ENCODE measurements at places on chromosomes 2 and 18. TPM values are rescaled to one million over a fixed set of nuclear protein-coding genes. Genes with fewer than 3 reads are reported as not detected.

- DNase-seq: no peak
Observed at GRCh38 chr18:65983750-65984149, 232.9 kb downstream of the CDH7 start.

GRCh38 chr2:96260387-96261260 is 5.2 kb downstream of the TMEM127 start:
- peak; percentile 82 for DNase-seq

DNA sequence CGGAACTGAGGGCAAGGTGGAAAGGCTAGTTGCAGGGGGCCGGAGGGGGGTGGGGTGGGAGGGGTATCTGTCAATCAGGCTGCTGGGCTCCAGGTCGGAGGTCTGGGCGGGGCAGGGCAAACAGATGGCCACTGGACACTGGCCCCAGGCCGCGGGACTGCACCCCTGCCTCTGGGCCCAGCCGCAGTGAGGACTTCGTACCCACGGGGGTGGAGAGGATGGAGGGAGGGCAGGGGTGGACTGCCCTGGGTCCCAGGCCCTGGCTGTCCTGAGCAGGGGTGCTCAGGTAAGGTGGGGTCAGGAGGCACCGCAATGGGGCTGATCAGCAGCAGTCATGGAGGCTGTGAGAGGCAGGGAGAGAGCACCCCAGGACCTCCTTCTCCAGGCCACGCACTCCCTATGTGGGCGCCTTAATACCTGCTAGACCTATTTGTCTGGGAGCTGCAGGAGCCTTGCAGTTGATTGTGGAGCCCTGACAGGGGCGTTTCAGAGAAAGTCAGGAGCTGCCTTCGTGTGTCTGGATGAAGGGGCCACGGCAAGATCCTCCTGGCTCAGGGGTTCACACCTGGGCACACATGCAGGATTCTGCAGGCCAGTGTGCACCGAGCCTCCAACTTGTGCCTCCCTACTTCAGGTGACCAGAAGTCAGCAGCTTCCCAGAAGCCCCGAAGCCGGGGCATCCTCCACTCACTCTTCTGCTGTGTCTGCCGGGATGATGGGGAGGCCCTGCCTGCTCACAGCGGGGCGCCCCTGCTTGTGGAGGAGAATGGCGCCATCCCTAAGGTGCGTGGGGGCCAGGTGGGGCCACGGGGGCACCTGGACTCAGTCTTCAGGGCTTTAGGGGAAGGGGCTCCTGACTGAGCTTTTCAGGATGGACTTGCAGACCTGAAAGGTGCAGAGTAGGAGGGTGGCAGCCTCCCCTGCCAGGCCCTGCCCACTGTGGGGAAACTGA is 1.5 kb downstream of the CTDSP1 start:
- peak; percentile 28 for DNase-seq

DNA sequence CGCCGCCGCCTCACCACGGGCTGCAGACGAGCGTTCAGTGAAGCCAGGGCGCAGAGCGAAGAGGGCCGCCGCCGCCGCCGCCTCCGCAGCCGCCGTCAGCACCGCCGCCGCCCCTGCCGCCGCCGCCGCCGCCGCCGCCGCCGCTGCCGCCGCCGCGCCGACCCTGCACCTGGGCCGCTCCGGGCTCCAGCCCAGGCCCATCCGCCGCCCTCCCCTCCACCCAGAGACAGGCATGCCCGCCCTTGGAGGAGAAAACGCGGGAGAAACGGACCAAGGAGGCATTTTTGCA is 3.0 kb downstream of the POU3F3 start:
- no peak for DNase-seq

- no peak for DNase-seq
Observed at GRCh38 chr2:146801886-146802285, 1042.9 kb upstream of the ACVR2A start.

GRCh38 chr2:20797096-20797495 is 25.8 kb downstream of the LDAH start:
- no peak for DNase-seq

- DNase-seq: no peak
Observed at GRCh38 chr18:37535968-37536367, 29.6 kb downstream of the CELF4 start.

DNA sequence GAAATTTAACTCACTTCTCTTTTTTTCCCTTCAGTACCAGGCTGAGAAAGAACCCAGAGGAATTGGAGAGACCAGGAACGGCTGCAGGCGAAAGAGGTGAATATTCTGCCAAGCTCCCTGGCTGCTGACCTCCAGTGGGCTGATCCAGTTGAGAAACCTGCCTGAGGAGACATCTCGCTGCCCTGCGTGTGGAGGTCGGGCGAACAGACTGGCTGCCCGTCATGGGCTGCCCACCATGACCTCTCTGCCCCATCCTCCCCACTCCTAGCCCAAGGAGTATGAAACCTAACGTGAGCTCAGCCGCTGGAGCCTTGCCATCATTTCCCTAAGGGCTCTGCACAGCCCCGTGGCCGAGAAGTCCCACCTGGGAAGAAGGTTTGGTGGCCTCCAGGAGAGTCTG is 148.8 kb upstream of the SALL3 start:
- no peak for DNase-seq

DNA sequence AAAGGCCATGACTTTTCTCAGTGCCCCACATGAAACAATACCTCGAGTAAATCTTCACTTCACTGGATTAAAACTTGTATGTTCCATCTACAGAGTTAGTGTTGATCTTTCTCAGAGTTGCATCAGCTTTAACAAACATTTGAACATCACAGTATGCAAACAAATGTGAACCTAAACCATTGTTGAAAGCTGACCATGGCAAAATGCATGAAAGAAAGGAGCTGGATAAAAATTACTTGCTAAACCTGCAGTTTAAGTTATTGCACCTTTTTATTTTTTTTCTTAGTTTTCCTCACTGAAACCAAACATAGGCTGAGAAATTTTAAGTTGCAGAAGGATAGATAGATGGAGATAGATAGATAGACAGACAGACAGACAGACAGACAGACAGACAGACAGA is 107.2 kb upstream of the UGP2 start:
- no peak for DNase-seq

DNA sequence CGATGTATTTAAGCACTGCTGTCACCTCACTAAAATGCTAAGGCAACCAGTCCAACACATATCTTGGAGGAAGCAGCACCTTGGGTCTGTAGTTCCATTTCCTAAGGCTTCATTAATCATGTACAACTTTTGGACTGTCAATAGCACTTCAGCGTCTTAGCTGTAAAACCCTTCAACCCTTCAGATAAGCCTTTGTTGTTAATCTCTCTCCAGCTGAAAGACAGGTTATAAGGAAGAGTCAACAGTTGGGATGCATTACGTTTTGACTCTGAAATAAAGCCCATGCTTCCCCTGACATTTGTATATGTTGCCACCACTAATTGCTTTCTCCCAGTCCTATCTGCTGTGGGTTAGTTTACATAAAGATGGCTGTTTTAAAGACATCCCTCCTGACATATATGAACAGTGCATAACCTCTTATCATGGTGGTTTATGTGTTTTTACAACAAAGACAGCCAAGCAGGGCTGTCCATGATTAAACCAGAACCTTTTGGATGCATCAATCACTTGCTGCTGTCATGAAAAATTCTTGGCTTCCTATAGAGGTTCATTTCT is 81.5 kb downstream of the EPHA4 start:
- DNase-seq: no peak

DSEL gene
- total RNA-seq: 6.2 TPM

LINC00305 gene
- not detected for total RNA-seq

ASB18 gene
- not detected for total RNA-seq

Measured in MG63 (cell line).